ENCODE measurements at places on chromosomes 1 and 21.

DNA sequence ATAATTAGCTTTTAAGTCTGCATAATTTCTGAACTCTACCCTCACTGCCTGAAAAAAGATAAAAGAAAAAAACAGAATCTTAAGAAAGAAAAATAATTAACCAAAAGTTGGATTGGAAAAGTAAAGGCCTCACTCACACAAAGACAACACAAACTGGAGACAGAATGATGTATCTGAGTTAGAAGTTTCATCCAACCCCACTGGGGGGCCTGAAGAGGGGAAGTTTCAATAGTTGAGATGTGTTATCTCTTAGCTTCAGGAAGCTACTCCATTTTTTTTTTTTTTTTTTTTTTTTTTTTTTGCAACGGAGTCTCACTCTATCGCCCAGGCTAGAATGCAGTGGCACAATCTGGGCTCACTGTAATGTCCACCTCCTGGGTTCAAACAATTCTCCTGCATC, 19.9 kb downstream of the SYDE2 start:
- no peak for DNase-seq

DNA sequence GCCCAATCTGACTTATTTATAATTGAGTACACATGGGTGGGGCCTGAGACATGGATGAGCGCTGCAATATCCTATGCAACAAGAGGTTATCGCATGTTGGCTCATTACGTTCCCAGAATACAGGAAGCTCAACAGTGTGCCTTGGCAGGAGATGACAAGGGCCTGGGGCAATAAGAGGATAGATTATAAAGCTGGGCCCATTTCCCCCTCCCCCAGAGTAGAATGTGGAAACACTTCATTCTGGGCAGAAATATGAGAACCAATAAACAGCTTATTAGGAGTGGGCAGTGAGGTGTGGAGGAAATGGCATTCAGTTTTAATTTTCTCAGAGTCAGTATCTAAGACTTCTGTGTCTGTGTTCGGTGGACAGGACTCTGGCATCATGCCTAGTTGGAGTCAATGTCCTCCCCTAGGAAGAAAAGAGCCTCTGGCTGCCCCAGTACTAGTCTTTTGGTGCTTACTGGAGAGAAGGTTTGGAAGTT, 92.8 kb downstream of the PIK3R3 start:
- DNase-seq: peak; percentile 64

DNA sequence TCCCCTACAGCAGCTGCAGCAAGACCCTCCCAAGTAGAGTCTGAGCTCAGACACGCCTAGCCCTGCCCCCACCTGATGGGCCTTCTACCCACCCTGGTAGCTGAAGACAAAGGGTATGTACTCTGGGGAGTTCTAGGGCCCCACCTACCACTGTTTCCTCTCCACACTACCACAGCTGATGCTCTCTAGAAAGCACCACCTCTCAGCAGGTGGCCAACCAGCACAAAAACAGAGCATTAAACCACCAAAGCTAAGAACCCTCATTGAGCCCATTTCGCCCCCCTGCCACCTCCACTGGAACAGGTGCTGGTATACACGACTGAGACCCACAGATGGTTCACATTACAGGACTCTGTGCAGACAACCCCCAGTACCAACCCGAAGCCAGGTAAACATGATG, 258.9 kb downstream of the SETD4 start:
- DNase-seq: no peak

- no peak for DNase-seq
These were observed 18.9 kb downstream of the SHISA4 start for GRCh38 chr1:201907621-201908020.

GRCh38 chr21:42424914-42425541, 21.3 kb downstream of the UBASH3A start:
- no peak for DNase-seq

GRCh38 chr1:2290171-2290578, 62.1 kb downstream of the SKI start:
- peak; percentile 42 for DNase-seq

DNA sequence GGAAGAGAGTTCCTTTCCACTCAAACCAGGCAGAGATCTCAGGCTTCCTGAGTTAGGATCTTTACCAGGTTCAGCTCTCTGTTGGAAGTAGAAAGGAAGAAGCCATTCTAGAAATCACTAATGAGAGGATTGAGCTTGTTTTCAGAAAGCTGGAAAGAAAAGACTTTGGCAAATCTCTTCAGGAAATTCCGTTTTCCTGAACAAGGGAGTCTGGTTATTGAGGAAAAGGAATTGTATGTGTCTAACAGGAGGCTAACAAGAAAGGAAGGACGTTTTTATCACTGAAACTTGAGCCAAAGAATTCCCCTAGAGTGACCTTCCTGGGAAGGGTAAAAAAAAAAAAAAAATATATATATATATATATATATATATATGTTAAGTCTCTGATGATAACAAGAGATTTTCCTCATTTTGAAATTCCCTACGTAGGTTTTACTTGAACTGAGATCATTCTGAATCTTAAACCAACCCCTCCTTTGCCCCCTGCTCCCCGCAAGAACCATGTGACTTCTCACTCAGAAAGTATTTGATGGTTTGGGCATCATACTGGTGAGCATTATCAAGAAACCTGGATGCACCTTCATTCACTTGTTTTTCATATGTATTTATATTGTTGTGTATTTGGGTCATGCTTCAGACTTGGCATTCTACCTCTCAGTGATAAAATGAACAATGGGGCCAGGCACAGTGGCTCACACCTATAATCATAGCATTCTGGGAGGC, 98.4 kb upstream of the BMP8A start:
- no peak for DNase-seq

- peak; percentile 82 for DNase-seq
These were observed at the start of gene DVL1 for GRCh38 chr1:1349256-1350012. Gene DVL1, minus strand, starts transcription at chr1:1349418. Its CDS starts 353 bp downstream, at chr1:1349065.

- no peak for DNase-seq
These were observed 45.4 kb upstream of the FOXO6 start for GRCh38 chr1:41315871-41316270.

- no peak for DNase-seq
These were observed 39.1 kb upstream of the LRP8 start for GRCh38 chr1:53366901-53367502.

GRCh38 chr1:20493839-20494608, 8.0 kb upstream of the CAMK2N1 start:
- DNase-seq: peak; percentile 85

DNA sequence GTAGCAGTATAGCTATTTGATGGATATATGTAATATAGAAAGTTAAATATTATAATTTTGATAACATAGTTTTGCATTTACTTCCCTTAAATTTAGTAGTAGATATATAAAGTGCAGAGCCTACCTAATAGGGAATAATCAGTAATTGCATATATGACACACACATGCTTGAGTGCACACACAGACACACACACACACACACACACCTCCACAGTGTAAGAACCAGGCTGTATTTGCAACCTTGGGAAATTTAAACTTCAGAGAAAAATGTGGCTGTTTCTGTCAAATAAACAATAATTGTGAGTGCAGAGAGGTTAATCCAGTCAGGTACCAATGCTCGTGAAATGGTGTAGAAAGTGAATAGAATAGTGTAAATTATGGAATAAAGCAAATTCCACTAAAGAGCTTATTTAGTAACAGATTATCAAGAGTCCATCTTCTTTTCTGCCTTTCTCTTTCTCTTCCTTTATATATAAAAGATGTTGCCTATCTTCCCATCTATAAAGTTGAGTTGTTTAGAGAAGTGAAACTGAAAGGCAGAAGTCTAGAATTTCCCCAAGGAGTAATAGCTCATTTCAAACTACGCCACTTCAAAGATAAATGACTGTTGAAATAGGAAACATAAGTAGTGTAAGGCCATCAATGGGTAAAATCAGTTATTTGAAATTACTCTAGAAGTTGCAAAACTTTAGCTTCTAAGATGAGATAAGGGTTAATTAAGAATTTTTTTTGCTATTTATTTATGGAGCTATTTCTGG, 273.7 kb downstream of the SRGAP2C start:
- DNase-seq: peak; percentile 71

DNA sequence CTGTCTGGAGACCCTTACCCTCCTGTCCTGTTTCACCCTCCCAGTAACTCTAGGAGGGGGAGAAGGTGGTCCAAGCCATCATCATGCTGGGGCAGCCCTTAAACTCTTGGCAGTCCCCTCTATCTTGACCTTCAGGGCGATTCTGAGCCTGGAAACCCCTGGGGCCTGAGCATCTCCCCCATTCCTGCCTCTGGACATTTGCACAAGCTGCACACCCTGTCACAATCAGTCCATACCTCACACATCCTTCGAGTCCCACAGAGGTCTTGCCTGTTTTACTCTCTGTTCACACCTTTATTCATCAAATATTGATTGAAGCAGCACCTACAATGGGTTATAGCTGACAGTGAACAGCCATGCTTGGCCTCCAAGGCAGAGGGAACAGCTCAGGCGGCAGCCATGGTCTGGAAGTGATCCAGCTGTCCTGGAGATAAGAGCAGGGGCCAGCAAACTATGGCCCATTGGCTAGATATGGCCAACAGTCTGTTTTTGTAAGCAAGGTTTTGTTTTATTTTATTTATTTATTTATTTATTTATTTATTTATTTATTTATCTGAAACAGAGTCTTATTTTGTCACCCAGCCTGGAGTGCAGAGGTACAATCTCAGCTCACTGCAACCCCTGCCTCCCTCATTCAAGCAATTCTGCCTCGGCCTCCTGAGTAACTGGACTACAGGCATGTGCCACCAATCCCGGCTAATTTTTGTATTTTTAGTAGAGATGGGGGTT, 7.1 kb upstream of the FAM131C start:
- no peak for DNase-seq

GRCh38 chr1:193562121-193562520, 375.7 kb upstream of the B3GALT2 start:
- no peak for DNase-seq

- peak; percentile 1 for DNase-seq
These were observed 2.5 kb upstream of the TFAP2E start for GRCh38 chr1:35570589-35571137.

GRCh38 chr1:236129306-236129705, 13.0 kb upstream of the GPR137B start:
- no peak for DNase-seq

- no peak for DNase-seq
These were observed 242.8 kb downstream of the CRB1 start for GRCh38 chr1:197510691-197511378.

GRCh38 chr1:18783705-18784481, 75.6 kb downstream of the TAS1R2 start:
- no peak for DNase-seq

DNA sequence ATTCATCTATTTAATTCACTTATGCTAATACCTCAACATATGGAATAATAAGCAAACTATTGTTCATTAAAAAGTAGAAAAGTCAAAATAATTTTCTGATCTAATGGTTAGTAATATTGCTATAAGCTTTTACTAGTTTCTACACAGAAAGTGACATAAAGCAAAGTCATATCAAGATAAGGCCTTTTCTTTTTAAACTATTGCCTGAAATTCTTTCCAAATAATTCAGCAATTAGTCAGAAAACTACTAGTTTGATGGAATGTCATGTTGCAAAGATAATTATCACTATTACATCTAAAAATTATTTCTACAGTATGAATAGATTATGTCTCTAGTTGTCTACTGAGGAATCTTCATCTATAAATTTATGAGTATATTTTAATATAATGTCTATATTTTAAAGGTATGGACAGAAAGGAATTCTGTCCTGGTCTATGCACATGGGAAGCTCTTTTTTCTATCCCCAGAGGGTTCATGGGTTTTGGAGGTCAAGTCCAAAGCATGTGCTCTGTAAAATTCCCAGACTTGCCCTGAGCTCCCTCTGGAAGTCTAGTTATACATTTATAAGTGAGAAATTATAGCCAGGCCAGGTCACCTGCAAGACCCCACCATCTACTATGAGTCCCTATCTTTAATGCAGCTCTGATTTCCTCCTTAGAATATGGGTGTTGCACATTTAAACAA, 84.6 kb upstream of the DPYD start:
- no peak for DNase-seq

DNA sequence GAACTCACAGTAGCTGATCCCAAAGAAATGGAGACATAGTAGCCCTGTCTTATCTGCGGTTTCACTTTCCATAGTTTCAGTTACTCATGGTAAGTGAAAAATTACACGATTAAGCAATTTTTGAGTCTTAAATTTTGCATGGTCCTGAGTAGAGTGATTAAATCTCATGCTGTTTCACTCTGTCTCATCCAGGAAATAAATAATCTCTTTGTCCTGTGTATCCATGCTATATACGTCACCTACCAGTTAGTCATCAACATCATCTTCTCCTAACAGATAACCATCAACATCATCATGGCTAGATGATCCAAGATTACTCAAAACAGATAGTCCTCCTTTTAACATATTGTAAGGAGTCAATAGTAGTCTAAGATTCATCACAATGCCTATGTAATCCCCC, 1589.3 kb downstream of the BRINP3 start:
- no peak for DNase-seq

GRCh38 chr1:31154000-31154631, 85.6 kb downstream of the NKAIN1 start:
- no peak for DNase-seq

DNA sequence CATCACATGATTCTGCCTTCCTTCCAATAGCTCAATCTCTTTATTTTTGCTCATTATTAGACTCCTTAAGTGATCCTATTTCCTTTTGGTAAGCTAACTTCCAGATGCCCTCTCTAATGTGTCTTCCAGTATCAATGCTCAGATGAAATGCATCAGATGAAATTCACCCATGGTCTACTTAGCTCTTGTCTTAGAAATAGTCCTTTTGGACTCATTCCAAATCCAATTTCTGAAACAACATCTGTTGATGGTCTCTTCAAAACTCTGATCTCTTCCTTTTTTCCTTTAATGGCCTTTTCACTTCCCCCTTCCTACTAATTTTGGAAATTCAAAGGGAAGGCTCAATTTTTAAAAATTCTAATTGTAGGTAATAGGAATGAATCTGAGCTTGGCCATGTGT, 81.1 kb upstream of the GREM2 start:
- DNase-seq: no peak

GRCh38 chr1:10615932-10616671, 141.4 kb downstream of the PEX14 start:
- no peak for DNase-seq

- DNase-seq: no peak
These were observed 206.6 kb downstream of the HLX start for GRCh38 chr1:221085701-221086375.

- DNase-seq: no peak
These were observed 1089.8 kb upstream of the NCAM2 start for GRCh38 chr21:19908390-19908789.

GRCh38 chr1:163168053-163168452, 34.7 kb downstream of the RGS5 start:
- no peak for DNase-seq

DNA sequence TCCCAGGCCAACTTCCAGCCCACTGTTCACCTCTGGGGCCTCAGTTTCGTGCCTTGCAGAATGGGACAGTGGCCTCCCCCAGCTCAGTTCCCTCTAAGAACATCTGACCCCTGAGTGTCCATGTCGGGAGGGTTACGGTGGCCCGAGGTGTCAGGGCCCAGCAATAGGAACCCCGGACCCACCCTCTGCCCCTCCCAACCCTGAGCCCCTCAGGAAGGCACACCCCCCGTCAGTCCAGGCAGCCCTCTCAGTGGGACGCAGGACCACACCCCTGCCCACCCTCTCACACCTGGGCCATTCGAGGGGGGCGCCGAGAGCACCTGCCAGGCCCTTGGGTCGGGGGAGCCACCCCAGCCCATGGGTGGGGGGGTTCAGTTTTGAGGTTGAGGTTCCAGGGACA, 447 bp downstream of the TTC34 start:
- no peak for DNase-seq
